ENCODE measurements at places on chromosomes 12 and 14.

GRCh38 chr14:55600784-55601561 is 21.0 kb downstream of the KTN1 start:
- no peak for DNase-seq

GRCh38 chr12:22536346-22536945 is 7.9 kb downstream of the C2CD5 start:
- no peak for DNase-seq

GRCh38 chr14:51719955-51720354 is 68.2 kb downstream of the FRMD6 start:
- no peak for DNase-seq

GRCh38 chr14:51562816-51563215 is 88.9 kb upstream of the FRMD6 start:
- no peak for DNase-seq

DNA sequence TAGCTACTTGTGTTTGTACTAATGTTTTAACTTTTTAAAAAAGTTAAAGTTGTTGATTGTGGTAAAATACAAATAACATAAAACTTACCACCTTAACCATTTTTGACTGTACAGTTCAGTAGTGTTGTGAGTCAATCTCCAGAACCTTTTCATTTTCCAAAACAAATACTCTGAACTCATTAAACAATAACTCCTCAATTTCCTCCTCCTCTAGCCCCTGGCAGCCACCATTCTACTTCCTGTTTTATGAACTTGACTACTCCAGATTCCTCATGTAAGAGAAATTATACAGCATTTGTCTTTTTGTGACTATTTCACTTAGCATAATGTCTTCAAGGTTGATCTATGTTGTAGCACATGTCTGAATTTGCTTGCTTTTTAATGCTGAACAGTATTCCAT is 299.1 kb upstream of the AMIGO2 start:
- no peak for DNase-seq

DNA sequence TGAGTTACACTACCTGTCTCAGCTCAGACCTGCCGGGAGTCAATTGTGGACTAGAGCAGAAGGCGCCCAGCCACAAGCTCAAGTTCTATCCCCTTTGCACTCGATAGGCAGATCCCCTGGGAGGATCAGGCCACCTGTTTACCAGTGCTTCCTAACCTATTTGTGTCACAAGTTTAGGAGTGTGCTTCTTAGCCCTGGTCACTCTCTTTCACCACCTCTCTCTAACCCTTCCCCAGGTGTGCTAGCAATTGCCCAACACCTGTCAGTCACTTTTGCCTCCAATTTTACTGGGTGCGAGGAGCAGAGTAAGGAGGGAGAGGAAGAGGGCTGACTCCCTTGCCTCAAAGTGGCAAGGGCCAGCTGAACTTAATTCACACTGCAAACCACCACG is 745 bp upstream of the NAA30 start:
- no peak for DNase-seq

DNA sequence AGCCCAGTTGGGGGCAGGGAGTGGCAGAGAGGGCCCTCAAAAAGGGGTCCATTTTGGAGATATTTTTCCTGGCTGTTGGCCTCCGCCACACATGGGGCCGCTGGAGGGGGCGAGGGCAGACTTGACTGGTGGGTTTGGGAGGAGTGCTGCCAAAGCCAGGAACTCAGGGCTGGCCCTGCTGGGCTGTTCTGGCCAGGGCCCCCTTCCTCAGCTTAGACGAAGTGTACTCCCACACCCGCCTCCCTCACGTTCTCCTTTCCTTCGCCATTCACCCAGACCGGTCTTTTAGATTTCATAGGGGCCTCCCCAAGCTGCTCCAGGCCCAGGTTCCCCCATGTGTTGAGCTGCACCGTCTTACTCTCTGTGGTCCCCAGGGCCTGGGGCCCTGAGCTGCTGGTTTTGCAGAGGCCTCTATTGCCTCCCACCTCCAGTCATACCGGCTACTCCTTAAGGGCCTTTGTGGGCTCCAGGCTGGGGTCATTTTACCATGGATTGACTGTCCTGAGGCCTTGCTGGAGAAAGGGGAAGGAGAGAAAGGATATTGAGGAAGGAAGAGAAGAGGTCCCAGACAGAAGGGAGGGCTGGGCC is 1.3 kb downstream of the KRT7 start:
- no peak for DNase-seq

DNA sequence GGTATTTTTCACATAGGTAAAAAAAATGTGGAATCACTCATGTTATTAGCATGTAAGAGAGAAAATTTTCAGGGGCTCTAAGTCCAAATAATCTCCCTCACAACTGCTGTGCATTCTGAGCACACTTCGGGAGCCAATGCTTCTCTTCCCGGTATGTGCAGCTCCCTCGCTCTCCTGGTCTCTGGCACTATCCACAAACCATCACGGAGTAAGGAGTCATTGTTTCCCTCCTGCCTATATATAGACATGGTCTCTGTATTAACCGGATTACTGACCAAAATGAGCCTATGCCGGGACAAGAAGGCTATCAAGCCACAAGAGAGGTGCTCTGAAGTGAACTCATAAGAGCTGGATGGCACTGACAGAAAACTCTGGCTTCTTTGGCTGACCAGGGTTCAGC is 13.4 kb downstream of the HECTD4 start:
- DNase-seq = no peak

GRCh38 chr14:25006961-25007795 is 42.8 kb downstream of the STXBP6 start:
- DNase-seq = no peak

DNA sequence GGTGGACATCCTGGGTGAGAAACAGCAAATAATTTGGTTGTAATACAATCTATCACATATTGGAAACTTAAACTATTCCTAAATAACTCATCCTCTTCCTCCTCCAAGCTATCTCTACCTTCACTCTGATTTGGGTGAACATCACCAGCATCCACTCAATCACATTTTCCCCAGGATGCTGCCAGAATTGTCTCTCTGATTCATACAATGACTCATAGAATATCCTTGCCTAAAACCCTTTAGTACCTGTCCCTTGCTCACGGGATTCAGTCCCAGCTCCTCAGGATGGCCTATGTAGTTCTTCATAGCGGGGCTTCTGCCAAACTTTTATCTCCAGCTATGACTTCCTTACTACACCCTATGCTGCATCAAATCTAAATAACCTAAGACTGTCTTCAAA is 146.8 kb downstream of the EMP1 start:
- DNase-seq = no peak

DNA sequence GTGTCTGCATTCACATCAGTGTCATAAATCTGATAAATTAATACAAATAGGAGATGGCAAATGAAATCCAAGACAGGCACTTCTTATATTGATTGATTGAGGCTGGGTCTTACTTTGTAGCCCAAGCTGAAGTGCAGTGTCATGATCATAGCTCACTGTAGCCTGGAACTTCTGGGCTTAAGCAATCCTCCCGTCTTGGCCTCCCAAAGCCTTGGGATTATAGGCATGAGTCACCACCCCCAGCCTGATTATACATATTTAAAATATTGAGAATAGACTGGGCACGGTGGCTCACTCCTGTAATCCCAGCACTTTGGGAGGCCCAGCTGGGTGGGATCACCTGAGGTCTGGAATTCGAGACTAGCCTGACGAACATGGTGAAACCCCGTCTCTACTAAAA is 51.3 kb downstream of the MARK3 start:
- DNase-seq = no peak

DNA sequence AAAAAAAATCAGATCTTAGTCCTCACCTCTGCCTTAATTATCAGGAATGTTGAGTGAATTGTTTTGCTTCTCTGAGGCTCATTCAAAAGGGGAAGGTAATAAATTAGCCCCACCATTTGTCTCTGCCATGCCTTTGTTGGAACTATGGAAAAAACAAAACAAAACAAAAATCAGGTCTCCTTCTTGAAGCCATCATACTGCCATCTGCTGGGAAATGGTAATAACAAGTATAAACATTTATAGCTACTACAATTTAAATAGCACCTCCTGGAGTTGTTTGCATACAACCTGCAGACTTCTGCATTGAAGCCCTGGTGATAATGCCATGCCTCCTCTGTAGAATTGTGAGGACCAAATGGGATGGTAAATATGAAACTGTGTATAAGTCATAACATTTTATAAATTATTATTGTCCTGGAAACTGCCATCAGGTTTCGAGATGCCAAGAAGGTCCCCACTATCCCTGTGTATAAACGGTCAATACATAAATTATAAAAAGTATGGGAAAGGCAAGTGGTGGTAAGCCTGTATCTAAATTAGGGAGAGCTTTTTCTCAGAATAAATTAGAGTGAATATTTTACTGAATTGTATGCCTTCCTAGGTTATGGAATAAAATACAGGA is 87.2 kb upstream of the FGD4 start:
- no peak for DNase-seq

GRCh38 chr12:92551210-92551609 is 151.6 kb upstream of the PLEKHG7 start:
- no peak for DNase-seq

DNA sequence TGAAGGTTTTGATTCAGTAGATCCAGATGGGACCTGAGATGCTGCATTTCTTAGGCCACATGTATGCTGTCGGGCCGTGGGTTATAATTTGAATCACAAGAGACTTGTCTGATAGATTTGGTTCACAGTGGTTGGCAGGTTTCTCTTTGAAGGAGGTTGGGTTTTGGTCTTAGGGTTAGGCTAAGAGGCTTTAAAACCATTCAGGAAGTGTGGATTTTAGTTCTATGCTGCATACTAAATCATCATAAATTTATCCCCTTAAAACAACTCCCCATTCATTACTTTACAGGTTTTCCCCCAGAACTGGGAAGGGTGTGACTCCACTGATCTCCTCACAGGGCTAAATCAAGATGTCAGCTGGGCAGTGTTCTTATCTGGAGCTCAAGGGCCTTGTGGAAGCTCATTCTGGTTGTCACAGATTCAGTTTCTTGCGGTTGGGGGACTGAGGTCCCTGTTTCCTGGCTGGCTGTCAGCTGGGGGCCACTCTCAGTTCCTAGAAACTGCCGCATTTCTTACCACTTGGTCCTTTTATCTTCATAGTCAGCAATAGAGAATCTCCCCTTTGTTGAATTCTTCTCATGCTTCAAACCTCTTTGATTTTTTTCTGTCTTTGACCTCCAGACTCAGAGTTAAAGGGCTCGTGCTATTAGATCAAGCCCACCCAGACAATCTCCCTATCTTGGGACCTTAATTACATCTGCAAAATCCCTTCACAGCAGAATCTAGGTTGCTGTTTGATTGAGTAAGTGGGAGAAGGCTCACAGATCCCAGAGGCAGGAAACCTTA is 20.6 kb upstream of the PCNX1 start:
- DNase-seq = no peak

GRCh38 chr12:131047789-131048610 is 94.3 kb downstream of the ADGRD1 start:
- DNase-seq = no peak

DNA sequence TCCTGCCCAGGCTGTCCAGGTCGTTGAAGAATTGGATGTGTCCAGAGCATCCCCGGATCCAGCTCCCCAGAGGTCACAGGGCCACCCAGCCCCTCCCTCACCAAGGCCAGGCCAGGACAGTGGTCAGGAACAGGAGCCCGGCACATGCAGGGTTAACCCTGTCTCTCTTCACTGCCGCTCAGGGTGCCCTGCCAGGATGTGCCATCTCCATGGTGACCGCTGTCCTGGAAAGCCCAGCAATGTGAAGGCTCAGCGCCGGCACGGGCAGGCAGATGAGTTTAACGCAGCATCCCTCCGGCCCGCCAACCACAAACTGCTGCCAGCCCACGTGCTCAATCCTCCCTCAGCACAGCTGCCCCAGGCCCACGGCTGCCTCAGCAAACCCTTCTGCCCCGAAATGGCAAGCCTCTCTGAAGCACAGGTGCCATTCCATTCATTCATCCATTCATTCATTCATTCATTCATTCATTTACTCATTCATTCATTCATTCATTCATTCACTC is 4.4 kb downstream of the TMEM179 start:
- DNase-seq = no peak

GRCh38 chr14:51242545-51243490 is 2.8 kb downstream of the TMX1 start:
- no peak for DNase-seq

DNA sequence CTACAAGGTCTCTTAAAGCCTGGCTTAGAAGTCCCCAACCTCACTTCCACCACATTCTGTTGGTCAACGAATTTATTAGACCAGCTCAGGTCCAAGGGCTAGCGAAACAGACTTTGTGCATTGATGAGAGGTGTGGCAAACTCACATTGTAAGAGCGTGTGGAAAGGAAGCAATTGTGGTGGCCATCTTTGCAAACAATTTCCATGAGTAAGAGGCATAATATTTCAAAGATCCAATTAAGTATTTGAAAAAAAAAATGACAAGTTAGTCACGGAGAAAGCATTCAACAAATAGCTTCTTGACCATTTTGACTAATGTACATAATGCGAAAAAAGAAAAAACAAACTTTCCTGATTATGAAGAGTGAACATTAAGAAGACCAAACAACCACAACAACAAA is 7.4 kb downstream of the NR1H4 start:
- no peak for DNase-seq

GRCh38 chr14:49193332-49194065 is 392.7 kb downstream of the RPS29 start:
- no peak for DNase-seq

- DNase-seq = no peak
These were observed 11.0 kb downstream of the ZBTB39 start for GRCh38 chr12:56995201-56995929.

DNA sequence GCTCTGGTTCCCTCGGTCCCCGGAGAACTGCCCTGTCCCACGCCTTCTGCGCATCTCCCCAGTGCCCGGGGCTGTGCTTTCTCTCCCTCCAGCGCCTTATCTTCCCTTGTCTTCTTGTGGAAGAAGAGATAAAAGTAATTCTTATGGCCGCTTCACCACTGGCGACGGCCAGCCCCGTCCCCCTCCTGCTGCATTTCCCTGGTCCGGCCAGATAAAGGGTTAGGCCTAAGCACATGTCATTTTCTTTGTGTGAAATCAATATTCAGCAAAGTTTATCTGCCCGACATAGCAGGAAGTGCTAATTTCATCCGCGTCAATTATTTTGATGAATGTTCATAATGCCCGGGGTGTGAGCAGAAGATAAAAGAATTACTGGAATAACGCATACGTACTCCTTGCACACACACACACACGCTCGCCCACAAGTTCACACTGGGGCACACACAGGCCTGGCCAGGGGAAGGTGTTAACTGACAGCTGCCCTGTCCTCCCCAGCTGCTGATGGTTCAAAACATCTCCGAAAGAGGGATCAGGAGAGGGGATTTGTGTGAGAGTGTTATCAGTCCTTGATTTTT is 177.7 kb upstream of the LHX5 start:
- DNase-seq = no peak

- no peak for DNase-seq
These were observed 2.4 kb upstream of the MLH3 start for GRCh38 chr14:75053396-75054291.

GRCh38 chr14:47674543-47675465 is 601 bp downstream of the MDGA2 start:
- DNase-seq = no peak
